ENCODE measurements at places on chromosomes 12 and 14.

DNA sequence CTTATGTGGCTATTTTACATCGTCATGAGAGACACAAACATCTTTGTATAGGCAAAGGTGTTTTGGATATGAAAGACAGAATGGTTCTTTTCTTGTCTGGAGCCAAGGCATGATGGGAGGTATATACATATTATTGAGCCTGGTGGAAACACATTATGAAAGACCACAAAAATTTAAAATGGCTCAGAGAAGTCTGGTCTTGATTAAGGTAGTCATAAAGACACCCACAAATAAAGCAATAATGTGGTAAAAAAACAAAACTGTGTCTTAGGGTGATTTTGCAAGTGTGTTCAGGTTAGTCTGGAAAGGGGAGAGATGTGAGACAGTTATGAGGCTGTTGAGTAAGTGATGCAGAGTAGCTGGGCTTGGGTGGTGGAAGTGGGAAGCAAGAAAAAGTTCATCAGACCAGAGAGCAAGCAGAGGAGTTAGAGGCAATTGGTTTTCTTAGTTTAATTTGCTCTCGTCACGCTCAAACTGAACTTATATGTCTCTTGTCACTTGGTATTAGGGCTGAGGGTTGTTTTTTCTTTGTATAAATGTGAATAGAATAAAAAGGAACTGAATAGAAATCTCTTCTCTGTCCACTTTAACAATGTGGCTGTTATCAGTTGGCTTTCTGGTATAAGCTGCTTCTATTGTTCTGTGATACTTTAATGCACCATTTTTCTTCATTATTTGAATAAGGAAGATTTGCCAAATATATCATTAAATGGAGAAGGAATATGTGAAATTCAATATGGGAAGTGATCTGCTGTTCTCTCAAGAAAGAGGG is 115.0 kb downstream of the AKAP6 start:
- no peak for DNase-seq

- no peak for DNase-seq
Measured at GRCh38 chr12:129826273-129826672, 77.6 kb downstream of the TMEM132D start.

DNA sequence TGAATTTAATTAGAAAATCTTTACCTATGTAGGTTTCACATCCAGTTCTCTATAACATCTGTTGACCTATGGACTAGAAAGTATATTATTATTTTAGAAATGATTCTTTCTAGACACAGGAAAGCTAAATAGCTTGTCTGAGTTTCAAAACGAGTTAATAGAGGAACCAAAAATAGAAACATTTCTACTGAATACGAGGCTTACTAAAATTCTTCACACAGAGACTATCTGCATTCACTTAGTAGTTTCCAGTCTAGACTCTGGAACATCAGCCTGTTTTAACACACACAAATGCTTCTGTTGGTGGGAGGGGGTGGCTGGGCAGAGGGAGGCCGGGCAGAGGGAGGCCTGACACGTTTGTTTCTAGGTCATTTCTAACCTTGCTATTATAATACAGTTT is 29.7 kb downstream of the RGS6 start:
- DNase-seq = no peak

- no peak for DNase-seq
Measured at GRCh38 chr12:50579757-50580267, 75.0 kb downstream of the DIP2B start.

- DNase-seq = no peak
Measured at GRCh38 chr14:23442721-23443356, 7.4 kb upstream of the MYH7 start.

DNA sequence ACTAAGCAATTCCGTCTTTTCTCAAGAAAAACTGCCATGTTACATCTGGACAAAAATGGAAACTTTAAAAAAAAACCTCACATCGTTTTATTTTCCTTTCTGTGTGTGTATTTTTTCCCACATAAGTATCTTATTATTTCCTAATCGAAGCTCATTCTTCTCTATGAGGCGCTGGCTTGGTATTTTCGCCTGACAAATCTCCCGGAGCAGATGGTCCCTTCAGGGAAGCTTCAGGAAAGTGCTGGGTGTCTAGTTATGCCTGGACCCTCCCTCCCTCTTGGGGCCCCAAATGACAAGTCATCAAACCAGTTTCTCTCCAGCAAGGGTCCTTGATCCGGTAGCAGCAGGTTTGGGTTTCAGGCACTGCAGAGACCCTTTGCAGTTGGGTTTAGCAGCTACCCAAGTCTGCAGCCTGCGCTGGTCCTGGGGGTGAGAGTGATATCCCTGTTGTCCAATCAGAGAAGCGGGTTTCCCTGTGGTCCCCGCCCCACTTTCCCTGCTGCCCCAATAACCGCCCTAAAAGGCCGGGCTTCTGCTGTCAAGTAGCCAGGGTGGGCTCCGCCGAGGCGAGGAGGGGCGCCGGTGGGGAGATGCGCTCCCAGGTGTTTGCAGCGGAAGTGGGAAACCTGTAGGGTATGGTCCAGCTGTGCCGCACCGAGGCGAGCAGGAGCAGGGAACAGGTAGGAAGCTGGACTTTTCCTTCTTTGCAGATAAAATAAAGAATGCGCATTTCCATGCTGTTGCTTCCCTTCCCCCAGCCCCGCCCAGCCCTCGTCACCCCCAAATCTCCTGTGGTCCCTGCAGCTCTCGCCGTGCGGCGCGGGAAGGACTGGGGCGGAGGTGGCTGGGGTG is at the start of gene CNTN1:
CNTN1 (plus strand) TSS at position 527 of the 852 bp plus-strand sequence.
- DNase-seq = no peak

DNA sequence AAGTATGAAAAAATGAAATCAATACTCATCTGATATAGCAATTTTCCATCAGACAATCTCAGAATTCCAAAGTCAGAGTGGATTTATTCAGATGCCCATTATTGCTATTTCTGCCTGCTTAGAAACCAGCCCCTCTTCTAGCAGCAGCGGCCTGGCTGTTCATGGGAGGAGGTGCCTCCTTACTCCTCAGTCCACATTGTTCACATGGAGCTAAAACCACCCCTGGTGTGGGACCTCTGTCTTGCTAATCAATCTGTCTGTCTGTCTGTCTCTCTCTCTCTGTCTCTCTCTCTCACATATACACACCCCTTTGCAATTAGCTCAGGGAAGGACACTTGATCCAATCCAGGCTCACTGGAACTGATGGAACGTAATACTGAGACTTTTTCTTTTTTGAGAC is 176.1 kb downstream of the APAF1 start:
- no peak for DNase-seq

GRCh38 chr14:54169254-54169924 is 212.8 kb upstream of the BMP4 start:
- no peak for DNase-seq

- no peak for DNase-seq
Measured at GRCh38 chr12:88623777-88624548, 43.7 kb upstream of the KITLG start.

DNA sequence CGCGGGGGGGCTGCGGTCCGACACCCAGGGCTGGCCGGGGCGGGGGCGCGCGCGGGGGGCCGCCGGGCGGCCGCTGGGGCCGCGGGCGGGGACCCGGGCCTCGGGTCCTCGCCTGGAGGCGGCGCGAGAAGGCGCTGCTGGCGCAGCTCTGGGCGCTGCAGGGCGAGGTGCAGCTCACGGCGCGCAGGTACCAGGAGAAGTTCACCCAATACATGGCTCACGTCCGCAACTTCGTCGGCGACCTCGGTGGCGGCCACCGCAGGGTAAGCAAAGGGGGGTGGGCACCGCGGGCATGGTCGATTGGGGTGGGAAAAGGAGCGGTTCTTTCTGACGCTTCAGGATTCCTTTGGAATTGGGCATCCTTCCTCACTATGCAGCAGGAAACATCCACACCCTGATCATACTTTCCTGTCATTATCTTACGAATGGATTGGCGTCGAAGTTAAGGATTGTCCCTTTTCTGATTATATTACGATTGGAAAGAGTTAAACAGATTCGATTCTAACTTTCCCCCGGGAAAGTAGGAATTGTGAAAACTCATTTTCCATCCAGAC is 798 bp downstream of the PDZRN4 start:
- DNase-seq = no peak

- no peak for DNase-seq
Measured at GRCh38 chr12:127570793-127571360, 696.1 kb upstream of the TMEM132C start.

DNA sequence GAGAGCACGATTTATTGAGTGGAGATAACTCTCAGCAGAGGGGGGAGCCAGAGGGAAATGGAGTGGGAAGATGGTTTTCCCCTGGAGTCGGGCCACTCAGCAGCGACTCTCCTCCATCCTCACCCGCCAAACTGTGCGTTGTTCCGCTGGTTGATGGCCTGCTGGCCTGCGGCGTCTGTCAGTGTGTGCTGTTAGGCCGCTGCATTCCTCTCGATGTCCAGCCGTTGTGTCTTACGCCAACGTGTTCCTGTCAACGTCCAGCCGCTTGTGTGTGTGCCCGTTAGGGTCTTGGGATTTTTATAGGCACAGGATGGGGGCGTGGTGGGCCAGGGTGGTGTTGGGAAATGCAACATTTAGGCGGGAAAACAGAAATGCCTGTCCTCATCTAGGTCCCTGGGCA is 69.2 kb downstream of the PTPRQ start:
- no peak for DNase-seq

- no peak for DNase-seq
Measured at GRCh38 chr12:128698301-128698972, 125.3 kb downstream of the SLC15A4 start.

GRCh38 chr14:104513641-104514046 is 65.9 kb upstream of the C14orf180 start:
- DNase-seq = no peak

DNA sequence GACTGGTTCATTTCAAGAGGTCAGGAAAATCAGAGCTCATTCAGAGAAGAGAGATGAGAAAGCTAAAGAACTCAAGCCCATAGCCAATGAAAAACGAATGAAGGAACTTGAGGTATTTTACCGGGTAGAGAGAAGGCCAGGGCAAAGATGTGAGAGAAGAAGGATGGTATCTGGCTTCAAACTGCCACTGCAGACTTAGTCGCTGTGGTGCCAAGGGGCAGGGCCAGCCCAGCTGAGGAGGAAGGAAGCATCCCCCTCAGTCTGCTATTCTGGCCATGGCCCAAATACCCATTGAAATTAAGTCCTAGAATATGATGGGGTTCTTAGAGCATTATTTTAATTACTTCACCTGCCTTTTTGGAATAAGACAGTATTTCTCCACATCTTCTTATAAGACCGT is 69.2 kb downstream of the ANO2 start:
- no peak for DNase-seq

DNA sequence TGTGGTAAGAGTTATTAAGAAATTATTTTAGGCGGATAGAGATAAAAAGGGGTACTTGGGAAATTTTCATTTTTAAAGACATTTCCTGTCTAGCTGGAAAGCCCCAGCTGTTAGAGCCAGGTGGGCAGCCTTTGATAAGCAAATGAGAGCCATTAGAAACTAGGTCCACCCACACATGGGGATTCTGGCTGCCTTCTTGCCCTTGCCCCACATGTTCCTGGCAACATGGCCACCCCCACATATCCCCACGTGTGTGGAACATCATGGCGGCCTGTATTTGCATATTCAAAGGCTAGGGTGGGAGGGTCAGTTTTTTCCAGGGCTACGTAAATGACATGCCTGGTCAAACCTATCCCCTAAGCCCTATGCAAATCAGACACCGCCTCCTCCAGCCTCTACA is 1382.1 kb downstream of the AACS start:
- no peak for DNase-seq

DNA sequence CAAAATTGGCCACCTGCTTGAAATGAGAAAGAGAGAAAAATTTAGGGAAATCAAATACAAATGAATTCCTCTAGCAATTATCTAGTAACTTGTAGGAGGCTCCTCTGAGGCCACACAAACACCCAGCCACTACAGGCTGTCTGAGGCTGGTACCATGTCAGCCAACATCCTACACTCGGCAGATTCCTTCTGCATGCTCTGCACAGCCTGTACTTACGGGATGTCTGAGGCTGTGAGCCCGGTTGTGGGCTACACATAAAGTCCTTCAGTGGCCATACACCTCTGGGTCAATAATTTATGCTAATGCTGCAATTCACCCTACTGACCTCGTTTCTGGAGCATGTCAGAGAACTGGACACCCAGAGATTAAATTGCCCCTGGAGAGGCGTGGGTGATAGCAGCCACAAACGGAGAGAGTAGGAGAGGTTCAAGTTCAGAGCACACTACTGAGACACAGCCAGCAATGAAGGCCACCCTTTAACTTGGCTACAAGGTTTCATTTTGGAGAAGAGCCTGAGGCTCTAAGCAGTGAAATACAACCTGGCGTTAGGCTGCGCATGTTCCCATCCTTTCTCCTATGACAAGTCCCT is 28.9 kb downstream of the WSCD2 start:
- no peak for DNase-seq

DNA sequence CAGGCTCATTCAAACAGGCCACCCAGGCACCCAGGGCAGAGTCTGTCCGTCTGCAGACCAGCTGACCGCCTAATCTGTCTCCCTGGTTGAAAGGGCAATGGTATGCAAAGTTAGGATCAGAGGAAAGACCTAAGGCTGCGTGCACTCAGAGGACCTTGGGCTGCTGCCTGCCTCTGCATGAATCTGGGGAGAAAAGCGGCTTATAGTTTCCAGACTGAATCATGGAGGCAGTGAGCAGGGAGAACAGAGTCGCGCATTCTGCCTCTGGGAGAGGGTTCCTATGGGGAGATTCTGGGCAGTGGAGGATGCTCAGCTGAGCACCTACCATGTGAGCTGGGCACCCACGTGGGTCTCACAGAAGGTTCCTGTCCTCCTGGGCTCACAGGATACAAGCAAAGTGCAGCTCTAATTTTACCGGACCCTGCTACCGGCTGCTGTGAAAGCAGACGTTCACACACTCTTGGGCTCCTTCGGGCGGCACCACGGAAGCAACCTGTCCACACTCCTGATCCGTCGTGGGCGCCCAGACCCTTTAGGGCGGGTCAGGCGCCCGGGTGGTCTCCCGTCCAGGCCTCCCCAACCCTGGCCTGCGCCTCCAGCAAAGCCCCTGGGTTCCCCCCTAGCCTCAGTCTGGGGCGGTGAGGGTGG is 772 bp downstream of the SCARB1 start:
- no peak for DNase-seq

DNA sequence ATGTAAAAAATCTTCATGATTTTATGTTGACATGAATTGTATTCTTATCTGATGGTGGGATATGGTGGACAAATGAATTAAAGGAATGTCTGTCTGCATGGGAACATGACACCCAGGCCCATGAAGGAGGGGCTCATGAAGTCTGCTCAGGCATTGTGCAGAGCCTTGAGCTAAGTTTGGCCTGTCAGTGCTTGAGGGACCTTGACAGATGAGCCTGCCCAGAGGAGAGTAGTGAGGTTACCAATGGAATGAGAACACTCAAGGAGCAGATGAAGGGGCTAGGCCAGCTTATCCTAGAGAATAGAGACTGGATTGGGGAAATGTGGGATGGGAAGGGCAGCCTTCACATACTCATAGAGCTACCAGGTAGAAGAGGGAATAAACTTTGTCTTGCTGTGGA is 68.8 kb downstream of the TMX1 start:
- DNase-seq = no peak

- DNase-seq = no peak
Measured at GRCh38 chr14:62709773-62710172, 335.5 kb downstream of the KCNH5 start.
